Bronchial smooth muscle cell (primary cell): ENCODE measurements at places on chromosomes 7 and 10. TPM values are rescaled to one million over a fixed set of nuclear protein-coding genes. Genes with fewer than 3 reads are reported as not detected.

Gene NPS
- not detected in 2 replicates for total RNA-seq

Gene RASSF4
- total RNA-seq: 8.2 and 10.2 TPM in 2 replicates

Gene SHH
- total RNA-seq: not detected in 2 replicates

Gene HABP2
- not detected in 2 replicates for total RNA-seq

Gene COL26A1
- not detected in 2 replicates for total RNA-seq

Gene VSTM4
- 5.5 and 6.4 TPM in 2 replicates for total RNA-seq

Gene SPDYE2B
- total RNA-seq: not detected in 2 replicates

Gene CARD11
- total RNA-seq: under 0.01 TPM in 1 of 2 replicates, not detected in the other

Gene BTBD16
- total RNA-seq: 0.16 TPM in 1 of 2 replicates, not detected in the other

Gene RBM48
- 10.2 and 11.7 TPM in 2 replicates for total RNA-seq

Gene SMO
- total RNA-seq: 8.7 and 26.5 TPM in 2 replicates

Gene TMEM225B
- 1.3 and 1.5 TPM in 2 replicates for total RNA-seq

Gene RET
- 0.17 and 0.32 TPM in 2 replicates for total RNA-seq

Gene GRM3
- not detected in 2 replicates for total RNA-seq

Gene COL17A1
- 0.16 and 0.94 TPM in 2 replicates for total RNA-seq

Gene TDRD1
- 0.16 TPM in 1 of 2 replicates, not detected in the other for total RNA-seq

Gene CDH23
- total RNA-seq: 0.17 and 0.32 TPM in 2 replicates

Gene CRTAC1
- total RNA-seq: under 0.01 TPM in 1 of 2 replicates, not detected in the other

Gene MEIG1
- 0.52 TPM in 1 of 2 replicates, not detected in the other for total RNA-seq

Gene CALHM3
- not detected in 2 replicates for total RNA-seq

Gene FOXI2
- not detected in 2 replicates for total RNA-seq

Gene ANKRD2
- total RNA-seq: 0.16 and 4.9 TPM in 2 replicates

Gene PMPCB
- 75.5 and 78.0 TPM in 2 replicates for total RNA-seq

Gene TTYH3
- total RNA-seq: 27.9 and 37.3 TPM in 2 replicates

Gene CDC14C
- total RNA-seq: under 0.01 and 0.09 TPM in 2 replicates

Gene IL2RA
- total RNA-seq: not detected in 2 replicates

Gene NAT16
- total RNA-seq: not detected in 2 replicates

Gene ANKRD61
- total RNA-seq: not detected in 2 replicates

Gene YKT6
- 45.6 and 70.6 TPM in 2 replicates for total RNA-seq

Gene SGPL1
- 22.2 and 34.3 TPM in 2 replicates for total RNA-seq

Gene ADCYAP1R1
- not detected in 2 replicates for total RNA-seq

Gene MYPN
- under 0.01 and 0.16 TPM in 2 replicates for total RNA-seq

Gene ARHGEF35
- total RNA-seq: 2.5 and 2.7 TPM in 2 replicates

Gene PNLIPRP3
- under 0.01 TPM in 1 of 2 replicates, not detected in the other for total RNA-seq

Gene MEOX2
- total RNA-seq: 0.16 and 0.17 TPM in 2 replicates

Gene DNAH11
- total RNA-seq: under 0.01 and 0.95 TPM in 2 replicates

Gene CLEC2L
- total RNA-seq: not detected in 2 replicates

Gene GJD4
- not detected in 2 replicates for total RNA-seq

Gene NCOA4
- total RNA-seq: 176 and 203 TPM in 2 replicates

Gene IKZF5
- total RNA-seq: 1.2 and 2.2 TPM in 2 replicates

Gene AKR1C8
- total RNA-seq: not detected in 2 replicates

Gene CAV2
- total RNA-seq: 35.8 and 61.7 TPM in 2 replicates

Gene HYAL4
- not detected in 2 replicates for total RNA-seq

Gene MOGAT3
- not detected in 2 replicates for total RNA-seq

Gene STAG3
- 0.32 and 0.69 TPM in 2 replicates for total RNA-seq

Gene CRYGN
- total RNA-seq: 0.26 and 0.47 TPM in 2 replicates

Gene SLC26A3
- not detected in 2 replicates for total RNA-seq

Gene COBL
- total RNA-seq: not detected in 2 replicates

Gene HOXA2
- 0.43 and 1.3 TPM in 2 replicates for total RNA-seq

Gene SLC16A9
- total RNA-seq: 0.26 and 0.32 TPM in 2 replicates

Gene SPDYE6
- total RNA-seq: not detected in 2 replicates

Gene EPO
- not detected in 2 replicates for total RNA-seq

Gene BTAF1
- total RNA-seq: 38.6 and 41.1 TPM in 2 replicates

Gene HPSE2
- total RNA-seq: not detected in 2 replicates

Gene IDI2
- 0.09 TPM in 1 of 2 replicates, not detected in the other for total RNA-seq

Gene C7orf57
- not detected in 2 replicates for total RNA-seq

Gene SORCS1
- total RNA-seq: not detected in 2 replicates

Gene TMEM130
- total RNA-seq: 0.69 and 1.3 TPM in 2 replicates
